ENCODE measurements at places on chromosomes 12 and 14.

GRCh38 chr12:70002097-70002911, 177.3 kb downstream of the MYRFL start:
- no peak for DNase-seq

DNA sequence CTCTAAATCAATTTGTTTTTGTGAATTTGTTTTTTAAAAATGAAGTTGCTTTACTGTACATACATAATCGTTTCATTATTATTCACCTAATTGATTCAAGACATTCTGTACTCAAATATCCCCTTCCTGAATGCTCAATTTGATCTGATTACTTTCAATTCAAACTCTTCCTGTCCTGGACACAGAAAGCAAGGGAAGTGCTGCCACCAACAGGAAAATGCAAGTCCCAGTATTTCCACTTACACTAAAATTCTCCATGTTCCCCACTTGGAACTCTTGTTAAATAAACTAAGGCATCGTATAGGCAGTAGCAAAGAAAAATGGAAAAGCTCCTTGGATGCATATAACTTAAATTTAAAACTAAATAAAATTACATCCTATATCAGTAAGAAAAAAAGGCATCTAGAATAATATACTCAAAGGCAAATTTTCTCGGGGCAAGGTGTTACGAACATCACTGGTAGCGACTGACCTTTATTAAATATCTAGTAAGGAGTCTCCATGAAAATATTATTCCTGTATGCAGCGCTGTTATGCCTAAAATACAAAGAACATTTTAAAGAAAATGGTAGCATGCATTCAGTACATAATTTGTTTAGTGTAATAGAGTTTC, 72.0 kb upstream of the DBX2 start:
- DNase-seq, result no peak

- no peak for DNase-seq
These were observed 1.7 kb upstream of the KIF26A start for GRCh38 chr14:104136472-104137296.

DNA sequence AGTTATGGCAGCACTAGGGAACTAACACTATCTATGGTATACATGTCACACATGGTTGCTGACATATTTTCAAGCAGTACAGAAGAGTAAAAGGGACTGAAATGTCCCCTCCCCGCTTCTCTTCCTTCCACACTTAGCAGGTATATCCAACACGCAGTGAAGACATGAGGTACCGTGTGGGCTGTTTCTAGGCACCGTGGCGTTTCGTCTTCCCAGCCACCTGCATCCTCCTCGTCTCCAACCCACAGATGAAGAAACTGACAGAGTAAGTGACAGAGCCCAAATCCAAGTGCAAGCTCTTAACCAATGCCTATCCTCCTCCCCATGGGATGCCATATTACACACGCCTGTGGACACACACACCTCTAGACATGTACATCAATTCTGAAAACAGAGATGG, 32.4 kb downstream of the SLC8B1 start:
- no peak for DNase-seq

DNA sequence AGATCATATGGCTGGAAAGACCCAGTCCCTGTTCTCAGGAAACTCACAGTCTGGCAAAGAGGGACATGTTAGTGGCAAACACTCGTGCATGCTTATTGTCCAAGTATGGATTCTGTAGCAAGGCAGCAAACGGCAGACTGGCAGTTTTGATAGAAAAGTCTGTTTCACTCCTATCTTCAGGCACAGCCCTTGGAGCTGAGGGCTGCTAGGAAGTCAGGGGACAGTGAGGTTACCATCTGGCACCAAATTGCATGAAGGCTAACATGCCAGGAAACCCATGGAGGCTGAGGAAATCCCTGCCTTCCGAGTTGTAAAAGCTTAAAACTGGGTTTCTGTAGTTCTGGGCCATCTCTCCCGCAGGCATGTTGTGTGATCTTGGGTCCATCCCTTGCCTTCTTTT, 32.9 kb downstream of the CALM1 start:
- DNase-seq, result no peak

DNA sequence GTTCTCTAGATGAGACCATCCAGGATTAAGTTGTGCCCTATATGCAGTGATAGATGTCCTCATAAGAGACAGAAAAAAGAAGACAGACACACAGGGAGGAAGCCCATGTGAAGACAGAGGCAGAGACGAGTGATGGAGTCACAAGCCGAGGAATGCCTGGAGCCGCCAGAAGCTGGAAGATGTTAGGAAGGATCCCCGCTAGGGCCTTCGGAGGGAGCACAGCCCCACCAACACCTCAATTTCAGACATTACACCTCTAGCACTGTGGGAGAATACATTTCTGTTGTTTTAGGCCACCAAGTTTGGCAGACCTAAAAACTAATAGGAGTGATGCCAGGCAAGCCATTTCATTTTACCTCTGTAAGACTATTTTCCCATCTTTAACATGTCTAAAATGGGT, 458.5 kb downstream of the MED13L start:
- no peak for DNase-seq
